ENCODE measurements at places on chromosomes 4 and X. TPM values are rescaled to one million over a fixed set of nuclear protein-coding genes. Genes with fewer than 3 reads are reported as not detected.

Gene XAGE2
- total RNA-seq: not detected

Gene CD99
- 347 TPM for total RNA-seq

Gene LRAT
- total RNA-seq: 0.15 TPM

Gene SLC9B1
- 1.7 TPM for total RNA-seq

Gene NDST4
- not detected for total RNA-seq

Gene CXCL8
- total RNA-seq: 0.58 TPM

Gene SH3TC1
- 1.0 TPM for total RNA-seq

Gene ATG4A
- 15.7 TPM for total RNA-seq

Gene GLOD5
- not detected for total RNA-seq

Gene BCORL1
- total RNA-seq: 4.2 TPM

Gene FAM47A
- total RNA-seq: not detected

Gene MAP3K15
- total RNA-seq: under 0.01 TPM

Gene LRP2BP
- 0.44 TPM for total RNA-seq

Gene TMPRSS11F
- total RNA-seq: not detected

Gene GAGE13
- total RNA-seq: not detected

Gene F9
- total RNA-seq: not detected

Gene NAA11
- total RNA-seq: not detected

Gene CBR4
- total RNA-seq: 10.4 TPM

Gene PITX2
- 0.99 TPM for total RNA-seq

Gene GRK4
- total RNA-seq: 6.0 TPM

Gene SUV39H1
- 8.3 TPM for total RNA-seq

Gene ABLIM2
- total RNA-seq: under 0.01 TPM

Gene TMSB15C
- total RNA-seq: 3.8 TPM

Gene GPR173
- 6.3 TPM for total RNA-seq

Gene P2RY8
- total RNA-seq: not detected

Gene BEX2
- 0.73 TPM for total RNA-seq

Gene TEX13D
- not detected for total RNA-seq

Gene HSFX4
- not detected for total RNA-seq

Gene RHOXF2
- not detected for total RNA-seq

Gene GYPE
- 1.2 TPM for total RNA-seq

Gene LGI2
- under 0.01 TPM for total RNA-seq

Gene AKAP17A
- 23.3 TPM for total RNA-seq

Gene UPF3B
- total RNA-seq: 1.8 TPM

Gene FSTL5
- total RNA-seq: under 0.01 TPM

Gene PPP4R3C
- total RNA-seq: not detected

Gene BMP3
- under 0.01 TPM for total RNA-seq
